ENCODE measurements at places on chromosomes 7 and 10.

DNA sequence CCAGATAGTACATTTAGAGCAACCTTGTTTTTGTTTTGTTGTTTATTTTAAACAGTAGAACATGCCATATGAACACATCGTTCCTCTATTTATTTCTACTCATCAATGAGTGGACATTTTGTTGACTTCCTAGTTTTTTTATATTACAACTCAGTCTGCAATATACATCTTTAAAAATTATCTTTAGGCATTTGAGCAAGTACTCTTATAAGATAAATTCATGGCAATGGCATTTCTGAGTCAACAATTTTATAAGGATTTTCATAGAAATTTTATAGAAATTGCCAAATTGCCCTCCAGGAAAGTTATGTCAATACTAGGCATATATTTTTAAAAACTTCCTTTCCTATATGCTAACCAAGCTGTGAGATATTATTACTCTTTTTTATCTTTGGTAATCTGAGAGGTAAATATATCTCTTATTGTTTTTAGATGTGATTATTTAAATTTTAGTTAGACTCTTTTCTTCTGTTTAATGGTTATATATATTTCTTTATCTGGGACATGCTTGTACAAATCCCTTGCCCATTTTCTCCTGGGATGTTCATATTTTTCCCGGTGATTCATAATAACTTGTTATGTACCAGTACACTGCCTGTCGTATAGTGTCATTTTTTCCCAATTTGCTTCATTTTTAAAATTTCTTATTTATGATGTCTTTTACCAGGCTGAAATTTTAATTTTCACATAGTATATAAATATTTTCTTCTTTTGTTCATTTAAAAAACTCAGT lies 50.5 kb downstream of the FZD1 start:
- no peak for DNase-seq

- no peak for DNase-seq
These were observed 140.1 kb downstream of the DNAJB6 start for GRCh38 chr7:157476654-157477549.

DNA sequence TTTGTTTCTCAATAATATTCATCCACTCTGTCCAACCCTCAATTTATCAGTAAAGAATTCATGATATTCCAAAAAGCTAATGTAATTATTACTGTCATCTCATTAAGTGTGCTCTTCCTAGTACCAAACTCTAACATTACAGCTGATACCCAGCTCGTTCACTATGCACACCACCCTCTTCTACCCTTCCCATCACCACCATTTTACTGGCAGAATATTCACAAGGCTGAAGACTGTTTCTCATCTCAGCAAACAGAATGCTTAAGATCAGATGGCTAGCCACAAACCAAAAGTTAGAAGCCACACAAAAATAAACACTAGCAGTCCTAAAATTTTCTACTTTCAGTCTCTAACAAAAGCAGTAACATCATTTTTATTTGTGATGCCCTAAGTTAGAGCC lies 121.5 kb downstream of the SRPK2 start:
- DNase-seq = peak; percentile 14

DNA sequence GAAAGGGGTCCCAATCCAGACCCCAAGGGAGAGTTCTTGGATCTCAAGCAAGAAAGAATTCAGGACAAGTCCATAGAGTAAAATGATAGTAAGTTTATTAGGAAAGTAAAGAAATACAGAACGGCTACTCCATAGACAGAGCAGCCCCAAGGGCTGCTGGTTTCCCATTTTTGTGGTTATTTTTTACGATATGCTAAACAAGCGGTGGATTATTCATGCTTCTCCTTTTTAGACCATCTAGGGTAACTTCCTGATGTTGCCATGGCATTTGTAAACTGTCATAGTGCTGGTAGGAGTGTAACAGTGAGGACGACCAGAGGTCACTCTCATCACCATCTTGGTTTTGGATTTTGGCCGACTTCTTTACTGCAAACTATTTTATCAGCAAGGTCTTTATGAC lies 1033.4 kb downstream of the SORCS3 start:
- no peak for DNase-seq

- peak; percentile 60 for DNase-seq
These were observed 26.2 kb upstream of the ZNF467 start for GRCh38 chr7:149799397-149800168.

DNA sequence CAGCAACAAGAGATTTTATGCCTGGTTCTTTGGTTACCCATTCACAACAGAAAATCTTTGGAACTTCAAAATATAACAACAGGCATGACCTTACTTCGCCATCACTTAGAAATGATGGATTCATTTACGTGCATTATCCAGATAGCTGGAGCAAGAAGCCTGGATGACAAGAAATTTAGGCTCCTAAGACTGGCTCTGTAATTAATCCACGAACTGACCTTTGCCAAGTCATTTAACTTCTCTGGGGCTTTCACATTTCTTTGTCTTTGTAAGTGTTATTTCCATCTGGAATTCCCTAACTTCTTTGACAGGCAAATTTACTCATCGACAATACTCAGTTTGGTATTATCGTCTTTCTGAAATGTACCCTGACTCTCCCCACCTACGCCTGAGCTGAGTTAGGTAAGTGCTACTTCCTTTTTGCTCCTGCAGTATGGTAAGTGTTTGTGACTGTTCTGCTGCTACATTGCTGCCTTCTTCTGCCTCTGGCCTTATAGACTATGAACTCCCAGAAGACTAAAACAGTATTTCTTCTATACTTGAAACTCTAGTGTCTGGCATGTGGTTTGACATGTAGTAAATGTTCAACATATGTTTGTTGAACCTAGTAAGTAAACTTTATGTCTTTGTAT lies 5.5 kb upstream of the MDFIC start:
- peak; percentile 44 for DNase-seq

- no peak for DNase-seq
These were observed 10.1 kb upstream of the LAT2 start for GRCh38 chr7:74199551-74200355.

DNA sequence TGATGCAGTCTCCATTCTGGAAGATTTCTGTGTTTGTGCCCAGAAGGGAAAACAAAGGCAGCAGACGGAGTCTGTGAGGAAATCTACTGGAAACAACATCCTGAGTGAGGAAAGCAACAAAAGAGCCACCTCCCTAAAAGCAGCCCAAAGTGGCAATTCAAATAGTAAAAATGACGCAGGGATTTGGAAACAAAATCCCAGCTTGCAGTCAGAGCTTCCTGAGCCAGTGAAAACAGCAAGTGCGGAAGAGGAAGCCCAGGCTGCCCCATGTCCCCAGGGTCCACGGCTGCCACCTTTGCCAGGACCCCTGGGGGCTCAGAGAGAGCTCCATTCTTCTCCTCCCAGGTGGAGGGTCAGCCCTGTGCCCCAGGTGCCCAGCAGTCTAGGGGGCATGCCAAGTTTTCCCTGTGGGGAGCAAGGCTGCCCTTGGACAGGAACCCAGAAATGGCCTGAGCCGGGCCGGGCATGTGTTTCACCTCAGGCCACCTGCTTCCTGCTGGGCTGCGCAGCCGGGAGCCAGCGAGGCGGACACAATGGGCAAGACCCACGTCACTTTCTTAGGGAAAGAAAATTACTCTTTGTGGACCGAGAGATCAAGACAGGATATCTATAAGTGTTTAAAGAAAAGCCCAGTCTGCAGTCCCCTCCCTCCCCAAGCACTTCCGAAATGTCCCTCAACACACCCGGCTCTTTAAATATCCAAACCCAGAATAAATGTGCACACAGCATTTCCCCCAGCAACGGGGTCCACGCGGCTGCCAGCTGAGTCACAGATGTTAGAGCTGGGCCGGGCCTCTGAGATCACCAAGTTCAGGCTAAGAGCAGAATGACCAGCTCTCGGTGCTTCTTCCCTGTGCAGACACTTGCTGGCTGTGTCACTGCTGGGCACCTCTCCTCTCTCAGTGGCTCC lies 231.1 kb downstream of the ARHGAP12 start:
- no peak for DNase-seq

GRCh38 chr10:29692121-29692539 lies 57.4 kb upstream of the SVIL start:
- DNase-seq = no peak

- DNase-seq = no peak
These were observed 20.0 kb downstream of the KCP start for GRCh38 chr7:128890306-128891109.

DNA sequence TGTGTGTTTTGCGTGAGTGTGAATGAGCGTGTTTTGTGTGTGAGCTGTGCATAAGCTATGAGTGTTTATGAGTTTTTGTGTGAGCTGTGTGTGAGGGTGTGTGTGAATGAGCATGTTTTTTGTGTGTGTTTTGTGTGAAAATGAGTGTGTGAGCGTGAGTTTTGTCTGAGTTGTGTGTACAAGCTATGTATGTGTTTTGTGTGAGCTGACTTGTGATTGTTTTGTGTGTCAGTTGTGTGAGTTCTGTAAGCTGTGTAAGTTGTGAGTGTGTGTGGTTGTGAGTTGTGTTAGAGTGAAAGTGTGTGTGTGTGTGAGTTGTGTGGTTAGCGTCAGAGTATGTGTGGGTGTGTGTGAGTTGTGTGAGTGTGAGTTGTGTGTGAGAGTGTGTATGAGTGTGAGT lies 343.2 kb downstream of the PTPRN2 start:
- DNase-seq = no peak

DNA sequence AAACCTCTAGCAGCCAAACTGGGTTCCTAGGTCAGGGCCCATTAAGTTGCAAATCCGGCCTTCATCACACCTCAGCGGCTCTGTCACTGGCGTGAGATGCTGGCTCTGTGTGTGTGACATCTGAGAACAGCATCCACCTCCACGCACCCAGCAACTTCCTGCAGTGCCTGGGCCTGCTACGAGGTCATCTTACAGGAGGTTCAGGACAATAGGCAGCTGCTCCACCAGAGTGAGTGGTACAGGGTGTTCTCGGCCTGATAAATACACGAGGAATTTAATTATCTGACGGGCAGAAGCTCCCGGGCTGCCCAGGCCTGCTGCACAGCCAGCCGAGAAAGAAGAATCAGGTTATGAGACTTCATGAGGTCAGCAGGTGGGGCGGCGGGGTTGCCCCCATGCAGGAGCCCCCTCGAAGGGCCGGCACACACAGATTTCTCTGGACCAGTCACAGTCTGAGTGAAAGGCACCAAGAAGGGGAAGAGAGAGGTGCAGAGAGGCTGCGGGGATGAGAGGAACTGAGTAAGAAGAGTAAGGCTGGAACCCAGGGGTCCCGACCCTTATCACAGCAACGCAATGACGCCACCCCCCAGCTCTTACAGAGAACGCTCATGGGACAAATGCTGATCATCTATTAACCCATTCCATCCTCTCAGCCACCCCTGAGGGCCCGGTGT lies 49.3 kb downstream of the CALML3 start:
- no peak for DNase-seq

GRCh38 chr7:140977741-140978140 lies 37.0 kb downstream of the MRPS33 start:
- no peak for DNase-seq

DNA sequence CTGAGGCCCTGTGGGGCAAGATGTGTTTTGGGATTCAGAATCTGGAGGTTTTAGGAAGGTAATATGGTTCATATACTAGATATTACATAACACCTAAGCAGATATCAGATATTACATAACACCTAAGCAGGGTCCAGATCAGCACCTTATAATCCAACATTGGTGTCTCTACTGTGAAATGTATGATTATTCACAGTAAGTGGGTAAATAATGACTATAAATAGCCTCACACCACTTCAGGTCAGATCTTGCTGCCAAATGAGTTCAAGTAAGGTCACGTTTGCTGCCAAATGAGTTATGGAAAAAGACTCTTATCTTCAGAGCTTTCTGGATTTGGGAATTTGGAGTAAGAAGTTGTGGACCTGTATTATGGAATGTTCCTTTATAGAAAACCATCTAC lies 14.6 kb downstream of the ADRB1 start:
- DNase-seq = no peak

- no peak for DNase-seq
These were observed 69.8 kb downstream of the TCF7L2 start for GRCh38 chr10:113019692-113020474.

- DNase-seq = peak; percentile 51
These were observed 92.0 kb downstream of the ZFAND4 start for GRCh38 chr10:45580371-45581215.

GRCh38 chr10:104209575-104210198 lies 22.5 kb downstream of the CFAP43 start:
- peak; percentile 53 for DNase-seq
